ENCODE measurements at places on chromosomes 6 and 20. TPM values are rescaled to one million over a fixed set of nuclear protein-coding genes. Genes with fewer than 3 reads are reported as not detected.

DNA sequence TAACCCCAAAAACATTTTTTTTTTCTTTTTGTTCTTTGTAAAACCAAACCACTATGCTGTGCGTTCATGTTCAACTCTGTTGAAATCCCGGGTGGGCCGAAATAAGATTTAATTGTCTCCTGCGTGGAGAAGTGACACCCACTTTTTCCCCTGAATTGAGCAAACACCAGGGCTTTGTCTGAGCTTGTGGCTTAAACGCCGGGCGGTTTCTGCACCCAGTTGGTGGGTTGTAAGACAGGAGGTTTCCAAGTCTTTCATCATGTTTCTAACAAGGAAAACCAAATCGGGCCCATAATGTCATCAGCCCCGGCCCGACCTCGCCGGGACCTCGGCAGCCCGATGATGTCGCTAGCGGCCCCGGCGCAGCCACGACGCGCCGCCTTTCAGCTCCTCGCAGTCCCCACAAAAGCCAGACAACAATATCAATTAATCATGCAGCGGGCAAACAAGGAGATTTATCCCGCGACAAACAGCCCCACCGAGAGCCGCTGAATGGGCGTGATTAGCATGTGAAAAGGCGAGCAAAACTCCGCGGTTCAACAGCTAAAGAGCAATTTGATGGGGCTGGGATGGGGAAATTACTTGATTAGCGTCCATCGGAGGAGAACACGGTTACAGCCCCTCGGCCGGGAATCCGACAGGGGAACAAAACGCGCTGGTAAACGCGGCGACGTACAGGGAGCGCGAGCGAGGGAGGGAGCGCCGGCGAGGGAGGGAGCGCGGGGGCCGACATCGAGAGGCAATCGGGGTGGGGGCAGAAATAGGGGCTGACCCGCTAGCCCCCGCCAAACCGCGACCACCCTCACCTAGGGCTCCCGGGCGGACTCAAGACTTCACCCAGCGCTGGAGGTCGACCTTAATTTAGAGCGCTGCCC is 5.3 kb downstream of the LINC00237 start:
- DNase-seq: no peak

DNA sequence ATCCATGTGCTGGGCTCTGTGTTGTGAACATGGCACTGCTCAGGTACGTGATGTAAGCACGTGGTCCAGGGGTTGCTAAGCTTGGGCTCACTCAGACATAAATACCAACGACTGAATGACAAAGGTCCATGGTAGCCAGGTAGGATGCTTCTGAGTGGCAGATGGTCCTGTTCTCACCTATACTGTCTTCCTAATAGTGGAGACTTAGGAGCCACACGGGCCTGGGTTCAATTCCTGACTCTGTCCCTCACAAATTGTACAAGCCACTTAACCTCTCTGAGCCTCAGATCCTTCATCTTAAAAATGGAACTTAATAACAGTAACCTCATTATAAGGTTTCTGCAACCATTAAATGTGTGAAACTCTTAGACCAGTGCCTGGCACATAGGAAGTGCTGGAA is 6.8 kb downstream of the GCM2 start:
- DNase-seq: no peak

DNA sequence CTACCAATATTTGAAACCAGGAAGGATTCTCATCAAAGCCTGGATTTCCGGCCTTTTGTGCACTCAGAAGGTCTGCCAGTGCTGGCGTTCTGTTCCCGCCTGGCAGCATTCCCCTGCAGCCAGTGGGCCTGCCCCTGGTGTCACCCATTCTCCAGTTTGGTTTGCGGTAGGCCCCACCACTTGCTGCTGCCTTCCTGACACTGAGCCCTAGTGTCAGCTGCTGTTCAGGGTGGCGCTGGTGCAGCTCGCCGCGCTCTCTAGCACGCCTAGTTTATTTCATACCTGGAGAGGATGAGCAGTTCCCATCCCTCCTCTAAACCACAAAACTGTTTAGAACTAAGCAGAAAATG is 9.5 kb downstream of the NPEPL1 start:
- DNase-seq: no peak

GRCh38 chr6:24004062-24004461 is 122.0 kb upstream of the NRSN1 start:
- DNase-seq: no peak

The GNAS-AS1 gene
- polyA plus RNA-seq: 2.5 TPM

The MUCL3 gene
- not detected for polyA plus RNA-seq

The LY6G5C gene
- 6.3 TPM for polyA plus RNA-seq

The NDUFAF4 gene
- 22.4 TPM for polyA plus RNA-seq

The SLC22A1 gene
- polyA plus RNA-seq: 0.77 TPM
